ENCODE measurements at places on chromosomes 2 and 18.

DNA sequence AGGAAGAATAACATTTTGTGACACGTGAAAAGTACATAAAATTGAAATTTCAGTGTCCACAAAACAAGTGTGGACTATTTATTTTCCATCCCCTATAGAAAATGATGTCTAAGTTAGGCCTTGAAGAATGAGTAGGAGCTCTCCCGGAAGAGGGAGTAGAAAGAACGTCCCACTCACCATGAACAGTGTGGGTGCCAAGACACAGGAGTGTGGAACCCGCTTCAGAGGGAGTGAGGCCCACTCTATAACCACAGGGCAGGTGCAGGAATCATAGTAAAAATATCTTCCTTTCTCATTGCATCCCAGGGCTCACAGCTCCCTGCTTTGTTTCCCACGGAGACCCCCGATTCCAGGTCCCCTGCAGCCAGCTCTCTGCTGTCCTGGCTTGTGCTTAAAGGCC is 5.2 kb downstream of the KCNF1 start:
- DNase-seq, result no peak

DNA sequence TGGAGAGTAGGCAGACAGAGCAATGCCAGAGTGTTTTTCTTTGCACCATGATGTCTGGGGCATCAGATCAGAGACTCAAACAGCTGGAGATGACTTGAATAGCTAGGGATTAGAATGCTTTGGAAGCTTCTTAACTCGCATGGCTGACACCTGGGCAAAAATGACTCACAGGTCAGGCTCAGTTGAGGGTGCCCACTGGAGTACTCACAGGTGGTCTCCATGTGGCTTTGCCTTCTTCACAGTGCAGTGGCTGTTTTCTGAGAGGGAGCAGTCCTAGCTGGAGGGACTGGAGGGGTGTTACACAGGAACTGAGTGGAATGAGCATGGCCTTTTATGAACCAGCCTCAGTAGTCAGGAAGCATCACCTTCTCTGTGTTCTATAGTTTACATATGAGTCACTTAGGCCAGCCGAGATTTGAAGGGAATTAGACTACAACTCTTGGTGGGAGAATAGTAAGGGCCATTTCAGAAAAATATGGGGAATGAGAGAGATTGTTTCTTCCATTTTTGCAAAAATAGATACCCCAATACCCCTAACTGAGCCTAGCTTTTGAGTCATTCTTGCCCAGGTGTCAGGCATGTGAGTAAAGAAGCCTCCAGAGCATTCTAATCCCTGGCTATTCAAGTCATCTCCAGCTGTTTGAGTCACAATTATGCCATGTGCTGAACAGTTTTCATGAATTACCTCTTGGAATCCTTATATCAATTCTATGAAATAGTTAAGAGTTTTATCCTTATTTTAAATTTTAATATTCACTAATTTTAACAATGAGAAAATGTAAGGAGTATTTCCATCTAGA is 7.1 kb upstream of the PPP1R1C start:
- no peak for DNase-seq

- DNase-seq, result no peak
Measured at GRCh38 chr2:46230115-46230571, 67.1 kb upstream of the EPAS1 start.

DNA sequence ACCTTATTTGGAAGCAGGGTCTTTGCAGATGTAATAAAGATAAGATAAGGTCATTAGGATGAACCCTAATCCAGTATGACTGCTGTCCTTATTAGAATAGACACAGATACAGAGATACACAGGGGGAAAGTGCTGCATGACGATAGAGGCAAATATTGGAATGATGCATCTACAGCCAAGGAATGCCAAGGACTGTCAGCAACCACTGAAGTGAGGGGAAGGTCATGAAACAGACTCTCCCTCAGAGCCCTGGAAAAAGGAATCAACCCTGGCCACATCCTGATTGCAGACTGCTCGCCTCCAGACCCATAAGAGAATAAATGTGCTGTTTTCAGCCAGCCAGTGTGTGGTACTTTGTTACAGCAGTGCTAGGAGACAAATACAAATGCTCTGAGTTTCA is 14.8 kb downstream of the TMEM237 start:
- no peak for DNase-seq

GRCh38 chr2:85505551-85506238 is 33.3 kb upstream of the MAT2A start:
- DNase-seq, result no peak

- no peak for DNase-seq
Measured at GRCh38 chr2:119694845-119695521, 16.0 kb downstream of the TMEM177 start.

All from stimulated activated CD4-positive, alpha-beta T cell treated with anti-CD3 and anti-CD28 coated beads, TNF-alpha, amount 100 ng/mL, for 1 hour (primary cell).